Sigmoid colon (tissue), 7 donors: ENCODE measurements at places on chromosomes 4 and X.

- DNase-seq = no peak
Observed at GRCh38 chr4:113588895-113589668, 172.5 kb downstream of the CAMK2D start.

- DNase-seq = no peak
Observed at GRCh38 chr4:80814266-80814665, 216.2 kb upstream of the BMP3 start.

DNA sequence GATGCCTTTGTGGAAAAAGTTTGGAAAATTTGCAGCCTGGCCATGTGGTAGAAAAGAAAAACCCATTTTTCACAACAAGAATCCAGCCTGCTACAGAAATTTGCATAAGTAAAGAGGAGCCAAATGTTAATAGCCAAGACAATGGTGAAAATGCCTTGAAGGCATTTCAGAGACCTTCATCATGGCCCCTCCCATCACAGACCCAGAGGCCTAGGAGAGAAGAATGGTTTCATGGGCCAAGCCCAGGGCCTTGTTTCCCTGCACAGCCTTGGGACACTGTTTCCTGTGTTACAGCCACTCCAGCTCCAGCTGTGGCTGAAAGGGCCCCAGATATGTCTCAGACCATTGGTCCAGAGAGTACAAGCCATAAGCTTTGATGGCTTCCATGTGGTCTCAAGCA is 101.4 kb upstream of the LINC00632 start:
- no peak for DNase-seq

GRCh38 chr4:153798420-153798819 is 9.5 kb upstream of the SFRP2 start:
- DNase-seq = no peak
